ENCODE measurements at places on chromosomes 6 and 20. TPM values are rescaled to one million over a fixed set of nuclear protein-coding genes. Genes with fewer than 3 reads are reported as not detected.

MCUR1 gene
- 16.1 TPM for total RNA-seq

HLA-DPB1 gene
- total RNA-seq: 57.7 TPM

GRM1 gene
- under 0.01 TPM for total RNA-seq

BTN1A1 gene
- not detected for total RNA-seq

RUNX2 gene
- 1.6 TPM for total RNA-seq

GLP1R gene
- not detected for total RNA-seq
